CD4-positive, alpha-beta T cell treated with Interleukin-1 beta for 1 hour (primary cell): ENCODE measurements at places on chromosomes 7 and 10.

- DNase-seq, result no peak
These were observed 65.8 kb upstream of the EMX2 start for GRCh38 chr10:117476716-117477115.

- DNase-seq, result no peak
These were observed 66.7 kb upstream of the FGL2 start for GRCh38 chr7:77266291-77266794.

- no peak for DNase-seq
These were observed 529.1 kb downstream of the TCERG1L start for GRCh38 chr10:130782467-130782866.

GRCh38 chr10:1380088-1380671, 324.0 kb downstream of the WDR37 start:
- no peak for DNase-seq

DNA sequence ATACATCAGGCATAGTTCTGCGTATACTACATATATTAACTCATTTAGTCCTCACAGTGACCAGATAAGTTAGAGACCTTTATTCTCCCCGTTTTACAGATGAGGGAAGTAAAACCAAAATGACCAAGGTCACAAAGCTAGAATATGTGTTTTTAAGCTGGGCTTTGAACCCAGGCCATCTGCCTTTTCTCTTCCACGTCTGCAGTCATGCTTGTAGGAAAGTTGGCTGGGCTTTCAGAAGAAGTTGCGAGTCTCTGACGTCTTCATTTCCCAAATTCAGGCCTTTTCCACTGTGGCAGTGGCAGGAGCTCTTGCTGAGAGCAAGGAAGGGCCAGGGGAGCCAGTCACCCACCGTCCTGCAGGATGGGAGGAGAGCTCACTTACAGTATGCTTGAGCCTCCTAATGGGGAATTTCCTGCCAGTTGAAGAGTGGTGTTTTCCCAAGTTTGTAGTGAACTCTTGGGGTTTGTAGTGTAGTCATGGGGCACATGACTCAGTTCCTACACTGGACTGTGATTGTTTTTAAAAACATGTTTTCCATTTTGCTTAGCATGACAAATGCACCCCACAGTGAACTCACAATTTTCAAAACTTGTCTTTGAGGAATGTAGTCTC, 34.2 kb downstream of the CYP17A1 start:
- no peak for DNase-seq

- no peak for DNase-seq
These were observed 75.1 kb upstream of the PTPRZ1 start for GRCh38 chr7:121797657-121798452.

- DNase-seq, result no peak
These were observed 20.0 kb downstream of the STRIP2 start for GRCh38 chr7:129454249-129454551.

GRCh38 chr7:289209-289755, 688 bp upstream of the FOXL3 start:
- DNase-seq, result no peak

- no peak for DNase-seq
These were observed 20.1 kb downstream of the SNX10 start for GRCh38 chr7:26311798-26312197.

DNA sequence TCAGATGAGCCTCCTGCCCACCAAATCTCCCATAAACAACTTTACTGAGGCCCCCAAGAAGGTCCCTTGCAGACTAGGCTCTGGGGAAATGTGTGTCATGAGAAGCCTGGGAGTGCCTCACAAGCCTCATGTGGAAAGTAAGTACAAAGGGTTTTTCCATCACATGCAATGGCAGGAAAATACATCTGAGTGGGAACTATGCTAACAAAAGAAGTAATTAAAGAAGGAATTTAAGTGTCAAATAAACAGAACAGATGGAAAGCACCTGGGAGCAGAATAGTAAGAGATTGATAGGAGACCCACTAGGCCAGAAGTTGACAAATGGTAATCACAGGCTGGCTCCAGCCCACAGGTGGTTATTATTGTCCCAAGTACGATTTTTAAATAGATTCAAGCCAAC, 20.5 kb downstream of the GSAP start:
- DNase-seq, result no peak

GRCh38 chr7:120538335-120538734, 265.4 kb downstream of the KCND2 start:
- DNase-seq, result no peak

DNA sequence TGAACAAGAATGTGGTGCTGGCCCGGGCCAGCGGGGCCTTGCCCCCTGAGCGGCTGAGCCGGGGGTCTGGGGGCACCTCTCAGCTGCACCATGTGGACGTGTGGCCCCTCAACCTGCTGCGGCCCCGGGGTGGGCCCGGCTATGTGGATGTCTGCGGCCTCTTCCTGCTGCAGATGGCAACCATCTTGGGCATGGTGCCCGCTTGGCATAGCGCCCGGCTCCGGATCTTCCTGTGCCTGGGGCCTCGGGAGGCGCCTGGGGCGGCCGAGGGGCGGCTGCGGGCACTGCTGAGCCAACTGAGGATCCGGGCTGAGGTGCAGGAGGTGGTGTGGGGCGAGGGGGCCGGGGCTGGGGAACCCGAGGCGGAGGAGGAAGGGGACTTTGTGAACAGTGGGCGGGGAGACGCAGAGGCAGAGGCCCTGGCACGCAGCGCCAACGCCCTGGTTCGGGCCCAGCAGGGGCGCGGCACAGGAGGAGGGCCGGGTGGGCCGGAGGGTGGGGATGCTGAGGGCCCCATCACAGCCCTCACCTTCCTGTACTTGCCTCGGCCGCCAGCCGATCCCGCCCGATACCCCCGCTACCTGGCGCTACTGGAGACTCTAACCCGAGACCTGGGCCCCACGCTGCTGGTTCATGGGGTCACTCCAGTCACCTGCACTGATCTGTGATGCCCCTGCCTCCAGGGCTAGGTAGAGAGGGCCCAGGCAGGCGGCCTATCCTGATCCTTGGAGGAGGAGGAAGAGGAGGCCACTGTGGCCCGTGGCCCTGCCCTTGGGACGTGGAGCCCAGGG, 1.1 kb upstream of the TRIP6 start:
- peak; percentile 31 for DNase-seq

DNA sequence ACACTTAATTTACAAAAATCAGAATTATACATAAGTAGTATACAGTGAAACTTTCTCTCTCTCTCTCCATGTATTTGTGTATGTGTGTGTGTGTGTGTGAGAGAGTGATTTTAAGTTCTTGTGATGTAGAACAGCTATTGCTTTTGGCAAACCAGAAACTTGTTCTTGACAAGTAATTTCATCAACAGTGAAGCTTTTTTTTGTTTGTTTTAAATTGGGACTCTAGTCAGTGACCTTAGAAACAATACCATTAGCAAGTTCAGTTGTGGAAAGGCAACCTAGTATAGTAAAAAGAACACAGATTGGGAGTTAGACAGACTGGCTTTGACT, 319.1 kb downstream of the PTEN start:
- no peak for DNase-seq

- no peak for DNase-seq
These were observed 51.0 kb upstream of the NPS start for GRCh38 chr10:127498087-127498486.

- no peak for DNase-seq
These were observed 21.7 kb upstream of the SMO start for GRCh38 chr7:129166745-129167144.

GRCh38 chr7:45073786-45074527, 14.8 kb downstream of the NACAD start:
- DNase-seq, result no peak

- no peak for DNase-seq
These were observed 97.7 kb upstream of the FAM204A start for GRCh38 chr10:118439824-118440223.

DNA sequence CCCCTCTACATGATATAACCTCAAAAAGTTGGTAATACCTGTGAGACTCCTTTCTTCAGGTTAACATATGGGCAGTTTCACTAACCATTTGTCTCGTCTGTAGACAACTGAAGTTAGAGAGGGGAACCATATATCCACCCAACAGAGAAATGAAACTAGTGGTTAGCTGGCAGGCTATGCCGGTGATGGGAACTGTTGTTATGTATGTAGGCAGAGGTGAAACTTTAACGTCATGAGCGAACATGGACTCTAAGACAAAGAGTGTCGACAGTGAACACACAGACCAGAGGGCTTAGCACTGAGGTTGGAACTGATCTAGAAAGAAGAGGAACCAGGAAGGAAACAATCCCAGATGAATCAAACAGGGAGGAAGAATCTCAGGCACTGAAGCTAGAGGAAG, 112.4 kb downstream of the ELMO1 start:
- DNase-seq, result peak; percentile 63

- DNase-seq, result peak; percentile 28
These were observed 6.8 kb downstream of the CYP26A1 start for GRCh38 chr10:93080350-93081046.

GRCh38 chr10:27618036-27618615, 114.0 kb downstream of the RAB18 start:
- no peak for DNase-seq

- no peak for DNase-seq
These were observed 32.6 kb downstream of the ARHGAP21 start for GRCh38 chr10:24690961-24691512.
